Aorta (tissue), 5 donors: ENCODE measurements at places on chromosomes 2 and 18. TPM values are rescaled to one million over a fixed set of nuclear protein-coding genes. Genes with fewer than 3 reads are reported as not detected.

DNA sequence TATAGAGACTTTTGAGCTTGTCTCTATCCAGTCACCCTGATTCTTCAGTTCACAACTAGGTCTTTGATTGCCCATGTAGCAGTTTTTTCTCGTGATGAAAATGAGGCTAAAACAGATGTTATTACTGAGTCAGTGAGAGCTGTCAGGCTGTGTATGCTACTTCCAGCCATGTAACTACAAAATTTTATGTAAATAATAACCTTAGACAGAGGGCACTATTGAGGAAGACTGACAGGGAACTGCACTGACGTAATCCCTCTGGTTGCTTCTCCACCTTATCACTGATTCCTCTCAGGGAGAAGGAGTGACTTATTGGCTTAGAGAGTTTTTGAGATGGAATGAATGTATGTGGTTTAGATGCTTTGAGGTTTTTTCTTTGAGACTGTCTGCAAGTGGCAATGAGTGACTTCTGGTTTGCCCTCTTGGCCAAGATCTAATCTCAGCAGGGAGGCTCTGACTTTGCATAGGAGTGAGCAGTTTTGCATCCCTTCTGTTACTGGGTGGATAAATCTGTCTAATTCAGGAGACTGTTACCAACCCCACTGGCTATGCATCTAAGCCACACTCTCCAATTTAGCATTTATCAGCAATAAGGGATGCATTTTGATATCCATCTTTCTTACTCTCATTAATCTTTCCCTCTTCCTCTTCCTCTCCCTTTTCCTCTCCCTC, 555.2 kb upstream of the FANCL start:
- no peak overlapping the region for H3K27ac ChIP-seq
- DNase-seq, result no peak
- H3K4me3 ChIP-seq, result no peak overlapping the region
- H3K4me1 ChIP-seq, result no peaks in the 10 kb centered on the region
- H3K27me3 ChIP-seq, result no peaks in the 10 kb centered on the region

- H3K27ac ChIP-seq, result no peak overlapping the region
- no peaks in the 10 kb centered on the region for H3K4me1 ChIP-seq
- no peak for DNase-seq
- H3K27me3 ChIP-seq, result no peaks in the 10 kb centered on the region
Measured at GRCh38 chr2:66428986-66429612, 5.8 kb upstream of the MEIS1 start.

- no peak overlapping the region for H3K4me3 ChIP-seq
- H3K4me1 ChIP-seq, result no peaks in the 10 kb centered on the region
- H3K36me3 ChIP-seq, result peaks cover 5% of the 10 kb centered on the region
- no peak overlapping the region for H3K27ac ChIP-seq
- no peaks in the 10 kb centered on the region for H3K27me3 ChIP-seq
Measured at GRCh38 chr2:235910067-235910466, 258.1 kb downstream of the GBX2 start.

- DNase-seq, result no peak
- H3K27me3 ChIP-seq, result no peaks in the 10 kb centered on the region
- H3K4me3 ChIP-seq, result no peak overlapping the region
- no peaks in the 10 kb centered on the region for H3K4me1 ChIP-seq
Measured at GRCh38 chr2:53750041-53750768, 17.4 kb upstream of the CHAC2 start.

GREB1 gene
- 8.6 TPM for total RNA-seq
